ENCODE measurements at places on chromosomes 4 and X.

DNA sequence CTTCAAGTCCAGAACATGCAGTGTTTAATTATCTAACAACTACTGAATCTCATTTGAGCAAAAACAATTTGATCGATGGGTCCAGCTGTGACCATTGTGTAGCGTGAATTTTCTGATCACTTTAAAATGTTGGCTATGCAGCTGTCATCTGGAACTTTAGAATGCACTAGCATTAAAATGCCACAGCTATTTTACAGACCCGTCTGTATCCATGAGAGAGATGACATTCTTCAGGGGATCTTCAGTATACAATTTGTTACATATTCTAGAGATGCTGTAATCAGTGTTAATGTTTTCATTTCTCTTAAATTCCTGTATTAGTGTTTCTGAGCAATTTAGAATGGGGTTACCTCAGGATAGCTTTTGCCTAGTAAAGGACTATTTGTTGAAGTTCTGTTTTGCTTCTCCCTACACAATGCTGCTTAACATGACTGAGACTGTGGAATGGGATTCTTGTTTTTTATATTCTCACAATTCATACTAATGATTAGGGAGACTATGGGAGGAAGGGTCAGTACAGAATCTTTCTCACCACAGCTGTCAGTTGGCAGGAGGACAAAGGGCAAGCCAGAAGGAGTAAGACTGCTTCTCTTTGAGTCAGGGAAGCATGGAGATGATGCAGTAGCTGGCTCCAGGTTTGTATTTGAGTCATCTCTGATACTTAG lies 13.2 kb upstream of the CTSO start:
- no peak for DNase-seq

GRCh38 chr4:23697001-23697528 lies 192.8 kb downstream of the PPARGC1A start:
- no peak for DNase-seq

- no peak for DNase-seq
These were observed 1.9 kb downstream of the TACC3 start for GRCh38 chr4:1723131-1723801.

DNA sequence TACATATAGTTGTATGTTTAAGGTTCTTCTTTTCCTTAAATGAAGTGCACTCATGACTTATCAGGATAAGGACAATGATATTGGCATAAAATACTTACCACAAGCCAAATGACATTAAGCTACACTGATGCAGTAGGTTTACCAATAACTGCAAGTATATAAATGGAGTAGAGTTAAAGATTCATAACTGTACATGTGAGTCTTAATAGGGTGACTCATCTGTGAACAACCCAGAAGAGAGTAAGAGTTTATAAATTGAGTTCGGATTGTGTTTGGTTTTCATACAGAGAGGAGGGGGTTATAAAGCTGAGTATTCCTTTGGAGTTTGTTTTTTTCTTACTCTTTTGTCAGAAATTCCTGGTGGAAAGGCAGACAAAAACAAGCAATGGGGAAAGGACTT lies 144.8 kb downstream of the TLL1 start:
- no peak for DNase-seq

- no peak for DNase-seq
These were observed 147.1 kb downstream of the FAT4 start for GRCh38 chr4:125461676-125462363.

DNA sequence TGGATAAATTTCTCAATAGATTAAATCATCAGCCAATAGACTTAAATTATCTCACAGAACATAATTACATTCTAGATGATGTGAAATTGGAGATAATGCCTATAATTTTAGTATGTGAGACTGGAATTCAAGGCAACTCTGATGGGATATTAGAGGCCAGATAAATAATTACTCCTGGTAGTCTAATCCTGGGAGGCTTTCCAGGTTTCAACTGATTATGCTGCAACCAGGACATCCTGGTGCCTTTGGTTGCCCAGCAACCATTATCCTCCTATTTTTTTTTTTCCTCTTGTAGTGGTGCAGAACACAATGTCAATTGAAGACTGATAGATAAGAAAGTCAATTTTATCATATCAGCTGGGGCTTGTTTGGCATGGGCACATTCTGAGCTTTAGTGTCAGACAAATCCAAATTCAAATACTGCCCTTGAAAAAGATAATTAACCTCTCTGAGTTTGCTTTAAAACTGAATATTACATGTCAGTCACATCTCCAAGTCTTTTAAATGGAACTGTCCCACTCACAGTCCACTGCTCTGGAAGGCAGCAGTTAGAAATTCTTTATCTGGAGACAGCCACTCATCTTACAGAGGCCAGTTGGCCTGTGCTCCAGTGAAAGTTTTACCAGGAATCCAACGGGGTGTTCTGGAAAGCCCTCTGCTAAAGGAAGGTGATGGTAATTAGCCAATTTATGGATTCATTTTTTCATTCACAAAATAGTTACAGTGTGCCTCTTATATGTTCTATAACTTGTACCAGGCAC lies 95.3 kb upstream of the GUCY1A1 start:
- DNase-seq = no peak

- DNase-seq = no peak
These were observed 18.3 kb upstream of the HHIP start for GRCh38 chr4:144627663-144628076.

- no peak for DNase-seq
These were observed 34.3 kb upstream of the HTRA3 start for GRCh38 chr4:8235224-8235623.

DNA sequence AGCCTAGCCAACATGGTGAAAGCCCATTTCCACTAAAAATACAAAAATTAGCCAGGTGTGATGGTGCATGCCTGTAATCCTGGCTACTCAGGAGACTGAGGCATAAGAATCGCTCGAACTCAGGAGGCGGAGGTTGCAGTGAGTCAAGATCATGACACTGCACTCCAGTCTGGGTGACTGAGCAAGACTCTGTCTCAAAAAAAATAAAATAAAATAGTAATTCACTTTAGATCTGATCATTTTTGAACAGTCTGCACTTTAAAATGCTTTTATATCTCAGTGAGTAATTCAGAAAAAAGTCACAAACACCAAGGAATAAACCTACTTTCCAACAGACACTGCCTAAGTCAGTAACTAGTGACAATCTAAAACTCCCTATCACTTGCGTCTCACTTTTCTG lies 25.6 kb upstream of the CORIN start:
- DNase-seq = no peak

GRCh38 chr4:167581449-167581965 lies 347.2 kb upstream of the SPOCK3 start:
- no peak for DNase-seq

DNA sequence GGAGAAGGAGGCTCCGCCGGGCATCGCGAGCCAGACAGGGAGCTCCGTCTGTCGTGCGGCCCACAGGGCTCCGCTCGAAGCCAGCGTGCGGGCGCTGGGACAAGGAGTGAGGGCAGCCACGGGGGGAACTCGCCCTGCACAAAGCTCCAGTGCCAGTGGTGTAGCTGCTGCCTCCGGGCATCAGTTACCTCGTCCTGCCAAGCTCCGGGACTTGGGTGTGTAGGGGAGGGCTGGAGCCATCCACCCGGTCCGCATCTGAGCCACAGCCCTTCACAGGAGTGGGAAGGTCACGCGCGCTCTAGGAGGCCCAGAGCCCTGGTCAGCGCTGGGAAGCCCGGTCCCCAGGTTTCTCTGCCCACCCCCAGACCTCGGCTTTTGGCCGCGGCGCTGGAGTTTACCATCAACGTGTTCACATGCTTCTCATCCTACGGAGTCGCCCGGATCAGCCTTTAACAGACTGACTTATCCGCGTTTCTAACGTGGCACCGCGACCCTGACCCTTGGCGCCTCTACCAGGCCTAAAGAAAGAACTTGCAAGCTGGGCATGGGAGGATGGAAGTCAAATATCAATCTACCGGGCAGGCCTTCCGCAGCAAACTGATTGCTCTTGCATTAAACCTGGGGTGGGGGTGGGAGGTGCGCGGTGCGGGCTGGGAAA lies 8.4 kb upstream of the PRDM8 start:
- no peak for DNase-seq

- no peak for DNase-seq
These were observed at the start of gene KCND1 for GRCh38 chrX:48971249-48972219. TSS of gene KCND1 (minus strand) at chrX:48971844. CDS start at chrX:48970271, 1,573 bp downstream.

- DNase-seq = no peak
These were observed 22.5 kb upstream of the CENPU start for GRCh38 chr4:184756399-184756798.

DNA sequence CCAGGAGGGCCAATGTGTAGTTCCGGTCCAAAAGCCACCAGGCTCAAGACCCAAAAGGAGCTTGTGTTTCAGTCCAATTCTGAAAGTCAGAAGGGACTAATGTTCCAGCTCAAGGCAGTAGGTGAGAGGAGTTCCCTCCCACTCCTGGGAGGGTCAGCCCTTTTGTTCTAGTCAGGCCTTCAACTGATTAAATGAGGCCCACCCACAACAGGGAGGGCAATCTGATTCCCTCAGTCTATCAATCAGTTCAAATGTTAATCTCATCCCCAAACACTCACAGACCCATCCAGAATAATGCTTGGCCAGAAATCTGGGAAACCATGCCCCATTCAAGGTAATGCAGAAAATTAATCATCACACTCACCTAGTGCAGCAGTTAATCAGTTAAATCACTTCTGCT lies 35.8 kb upstream of the RASGEF1B start:
- no peak for DNase-seq

DNA sequence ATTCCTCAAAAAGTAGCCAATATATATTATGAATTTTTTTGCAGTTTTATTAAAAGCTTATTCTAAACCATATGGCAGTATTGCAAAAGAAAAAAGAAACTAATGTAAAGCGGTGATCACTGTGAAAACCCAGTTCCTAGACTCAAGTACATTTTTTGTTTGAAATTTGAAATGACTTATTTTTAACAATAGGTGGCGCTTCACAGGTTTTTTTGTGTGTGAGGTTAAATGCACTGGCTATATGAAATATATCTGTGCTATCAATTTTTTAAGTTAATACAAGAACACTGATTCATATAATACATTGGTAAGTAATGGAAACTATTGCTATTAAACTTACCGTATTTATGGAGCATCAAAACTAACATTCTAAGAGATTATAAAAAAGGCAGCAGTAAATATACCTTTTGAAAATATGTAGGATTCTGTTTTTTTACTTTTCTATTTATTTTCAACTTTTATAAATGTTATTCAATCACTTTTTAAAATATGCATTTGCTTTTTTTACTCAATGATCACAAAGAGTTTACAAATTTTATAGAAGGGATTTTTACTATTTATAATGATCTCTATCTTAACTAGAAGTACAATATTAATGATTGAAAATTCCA lies 5.6 kb upstream of the SPRY1 start:
- no peak for DNase-seq

DNA sequence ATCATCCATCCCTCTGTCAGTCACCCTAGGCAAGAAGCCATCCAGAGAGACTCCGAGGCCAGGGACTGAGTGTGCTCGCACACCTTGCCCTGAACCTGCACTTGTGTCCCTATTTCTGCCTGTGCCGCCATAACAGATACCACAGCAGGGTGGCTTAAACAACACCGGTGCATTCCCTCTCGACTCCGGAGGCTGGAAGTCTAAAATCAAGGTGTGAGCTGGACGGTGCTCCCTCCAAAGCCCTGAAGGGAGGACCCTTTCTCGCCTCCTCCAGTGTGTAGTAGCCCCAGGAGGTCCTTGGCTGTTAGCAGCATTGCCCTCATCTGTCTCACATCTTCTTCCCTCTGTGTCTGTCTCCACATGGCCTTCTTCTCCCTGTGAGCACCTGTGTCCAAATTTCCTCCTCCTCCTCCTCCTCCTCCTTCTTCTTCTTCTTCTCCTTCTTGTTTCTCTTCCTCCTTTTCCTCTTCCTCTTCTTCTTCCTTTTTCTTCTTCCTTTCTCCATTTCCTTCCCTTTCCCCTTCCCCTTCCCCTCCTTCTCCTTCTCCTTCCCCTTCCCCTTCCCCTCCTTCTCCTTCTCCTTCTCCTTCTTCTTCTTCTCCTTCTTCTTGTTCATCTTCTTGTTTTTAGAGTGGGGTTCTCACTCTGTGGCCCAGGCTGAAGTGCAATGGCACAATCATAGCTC lies 98.1 kb upstream of the ENPP6 start:
- DNase-seq = no peak

DNA sequence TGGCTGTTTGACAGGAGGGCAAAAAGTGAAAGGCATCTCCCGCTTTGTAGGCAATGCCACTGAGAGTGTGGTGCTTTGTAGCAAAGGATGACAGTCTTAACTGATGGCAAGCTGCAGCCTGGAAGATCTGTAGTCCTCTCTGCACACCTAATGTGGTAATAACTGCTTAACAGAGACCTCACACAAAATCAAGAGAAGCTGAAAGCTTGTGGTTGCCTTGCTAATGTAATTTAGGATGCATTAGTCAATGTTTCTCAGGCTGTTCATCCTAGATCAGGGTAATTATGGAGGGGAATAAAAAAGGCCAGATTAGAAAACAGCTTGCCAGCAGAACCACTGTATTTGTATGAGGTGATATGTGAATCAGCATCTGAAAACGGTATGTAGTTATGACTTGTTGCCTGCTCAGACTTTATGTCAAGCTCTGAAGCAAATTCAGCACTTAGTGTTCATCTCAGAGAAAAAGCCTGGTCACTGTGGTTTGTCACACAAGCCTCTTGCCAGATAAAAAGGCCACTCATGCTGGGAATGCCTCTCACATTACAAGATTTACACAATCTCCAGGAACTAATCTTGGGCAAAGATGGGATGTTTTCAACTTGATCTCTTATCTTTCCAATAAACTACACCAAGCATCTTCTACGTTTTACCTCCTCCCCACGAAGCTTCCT lies 130.8 kb downstream of the ENOX2 start:
- peak; percentile 0 for DNase-seq

GRCh38 chr4:22237846-22238494 lies 277.9 kb downstream of the ADGRA3 start:
- DNase-seq = no peak

GRCh38 chr4:74444891-74445642 lies at the start of gene AREG:
TSS of gene AREG (plus strand) at chr4:74445136. CDS start at chr4:74445346, 210 bp downstream.
- no peak for DNase-seq

- DNase-seq = no peak
These were observed 68.4 kb upstream of the MID1IP1 start for GRCh38 chrX:38732866-38733265.
